ENCODE measurements at places on chromosomes 1 and 21.

GRCh38 chr1:184020855-184021254 lies 16.7 kb downstream of the COLGALT2 start:
- DNase-seq, result no peak

- peak; percentile 84 for DNase-seq
These were observed 3.9 kb downstream of the ID3 start for GRCh38 chr1:23555270-23555985.

DNA sequence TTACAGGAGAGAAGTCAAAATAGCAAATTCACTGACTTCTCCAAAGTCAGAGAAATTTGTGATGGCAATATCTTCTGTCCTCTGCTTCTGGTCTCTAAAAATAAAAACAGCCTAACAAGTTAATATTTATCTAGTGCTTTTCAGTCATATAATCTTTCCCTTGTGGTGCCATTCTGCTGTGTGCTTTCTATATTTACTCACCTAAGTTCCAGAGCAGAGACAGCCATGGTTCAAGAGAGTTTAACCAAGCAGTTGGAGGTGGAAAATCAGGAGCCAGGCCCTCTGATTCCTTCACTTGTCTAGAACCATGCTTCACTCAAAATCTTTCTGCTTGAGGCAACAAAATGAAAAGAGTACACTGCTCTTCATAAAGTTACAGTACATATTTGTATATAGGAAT lies 39.3 kb downstream of the BRINP2 start:
- no peak for DNase-seq

GRCh38 chr1:226482975-226483700 lies 65.4 kb upstream of the STUM start:
- DNase-seq, result no peak

- no peak for DNase-seq
These were observed 293.8 kb upstream of the PBX1 start for GRCh38 chr1:164265232-164265631.

GRCh38 chr1:119181218-119181617 lies 40.8 kb upstream of the WARS2 start:
- no peak for DNase-seq

DNA sequence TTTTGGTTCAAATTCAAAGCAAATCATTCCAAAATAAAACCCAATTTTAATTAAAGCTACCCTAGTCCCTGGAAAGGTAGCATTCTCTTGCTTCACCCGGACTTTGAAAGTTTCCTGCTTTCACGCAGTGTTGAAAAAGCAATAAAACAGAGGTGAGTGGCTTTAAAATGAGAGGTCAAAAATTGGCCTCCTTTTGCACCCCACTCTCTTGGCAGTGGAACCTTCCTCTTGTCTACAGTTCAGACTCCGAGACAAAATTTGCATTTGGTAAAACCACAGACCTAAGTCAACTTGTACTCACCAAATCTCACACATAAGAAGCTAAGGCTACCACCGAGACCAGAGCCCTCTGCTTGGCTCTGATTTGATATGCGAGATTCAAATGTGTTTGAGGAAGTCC lies 252.7 kb downstream of the TTLL7 start:
- no peak for DNase-seq

DNA sequence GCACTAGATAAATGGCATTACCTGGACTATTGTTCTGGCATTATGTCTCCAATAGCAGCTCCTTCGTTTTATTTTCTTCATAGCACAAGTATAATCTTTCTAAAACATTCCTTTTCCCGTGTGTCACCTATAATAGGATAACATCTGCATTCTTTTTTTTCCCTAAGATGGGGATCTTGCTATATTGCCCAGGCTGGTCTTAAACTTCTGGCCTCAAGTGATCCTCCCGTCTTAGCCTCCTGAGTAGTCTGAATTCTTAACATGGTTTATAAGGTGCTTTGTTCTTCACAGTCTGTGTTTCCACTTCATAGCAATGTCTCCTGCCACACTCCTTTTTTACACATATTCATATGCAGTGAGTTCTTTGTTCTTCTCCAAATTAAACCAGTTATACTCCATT lies 8.6 kb upstream of the MOV10 start:
- DNase-seq, result no peak

- DNase-seq, result no peak
These were observed 287.7 kb downstream of the SDCCAG8 start for GRCh38 chr1:243543501-243543900.

- no peak for DNase-seq
These were observed 27.7 kb upstream of the NGF start for GRCh38 chr1:115365738-115366137.

DNA sequence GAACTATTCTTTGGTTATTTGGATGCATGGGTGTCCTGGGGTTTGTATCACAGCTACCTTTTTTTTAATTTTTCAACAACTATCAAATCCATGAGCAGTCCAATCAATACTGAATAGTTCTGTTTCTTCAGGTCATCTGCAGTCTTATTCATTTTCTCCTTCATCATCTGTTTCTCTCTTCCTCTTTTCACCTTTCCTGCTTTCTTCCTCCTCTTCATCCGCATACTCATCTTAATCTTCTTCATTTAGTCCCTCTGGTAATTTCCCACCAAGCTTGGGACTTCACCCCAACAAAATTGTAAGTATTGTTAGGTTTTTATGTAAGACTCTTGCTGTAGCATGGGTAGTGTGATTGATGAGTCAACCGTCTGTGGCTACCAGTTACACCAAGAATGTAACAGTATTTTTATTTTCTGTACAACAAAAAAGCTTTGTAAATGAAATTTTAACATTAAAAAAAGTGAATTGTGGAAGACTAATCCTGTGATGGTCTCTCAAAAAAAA lies 184.1 kb upstream of the RNPC3 start:
- peak; percentile 7 for DNase-seq

DNA sequence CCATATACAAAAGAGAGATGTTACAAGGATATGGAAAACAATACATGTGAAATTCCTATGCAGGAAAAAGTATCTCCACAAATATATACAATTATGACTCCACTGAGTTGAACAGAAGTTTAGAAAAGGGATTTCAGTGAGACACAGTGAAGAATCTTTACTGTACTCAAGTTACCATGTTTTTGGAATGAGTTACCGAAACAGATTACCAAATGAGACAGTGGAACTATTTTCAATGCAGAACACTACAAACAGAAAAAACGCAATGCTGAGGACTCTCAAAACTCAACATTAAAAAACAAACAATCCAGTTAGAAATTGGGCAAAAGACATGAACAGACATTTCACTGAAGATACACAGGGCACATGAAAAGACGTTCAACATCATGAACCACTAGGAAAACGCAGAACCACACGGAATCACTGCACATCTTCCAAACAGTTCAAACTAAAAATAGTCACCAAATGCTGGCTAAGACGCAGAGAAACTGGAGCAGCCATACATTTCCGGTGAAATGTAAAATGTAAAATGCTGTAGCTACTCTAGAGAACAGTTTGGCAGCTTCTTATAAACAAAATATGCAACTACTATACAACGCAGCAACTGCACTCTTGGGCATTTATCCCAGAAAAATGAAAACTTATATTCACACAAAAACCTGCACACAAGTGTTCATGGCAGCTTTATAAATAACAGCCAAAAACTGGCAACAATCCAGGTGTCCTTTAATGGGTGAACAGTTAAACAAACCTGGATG lies 118.7 kb downstream of the UBR4 start:
- DNase-seq, result peak; percentile 37

DNA sequence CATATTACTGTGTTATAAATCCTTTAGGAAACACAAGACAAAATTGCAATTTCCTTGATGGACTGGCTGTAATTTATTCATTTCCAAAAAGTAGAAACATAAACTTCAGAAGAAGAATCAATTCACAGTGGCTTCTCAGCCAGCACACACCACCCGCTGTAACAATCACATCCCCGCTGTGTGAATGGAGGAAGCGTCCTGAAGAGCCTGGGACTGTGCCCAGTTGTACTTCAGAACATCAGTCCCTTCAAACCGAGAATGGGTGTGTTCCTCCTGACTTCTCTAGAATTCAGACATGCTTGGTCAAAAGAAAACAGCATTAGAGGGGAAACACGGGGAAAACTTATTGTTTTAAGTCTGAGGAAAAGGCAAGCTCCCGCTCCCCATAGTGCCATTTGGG lies 28.8 kb upstream of the CD84 start:
- DNase-seq, result no peak

DNA sequence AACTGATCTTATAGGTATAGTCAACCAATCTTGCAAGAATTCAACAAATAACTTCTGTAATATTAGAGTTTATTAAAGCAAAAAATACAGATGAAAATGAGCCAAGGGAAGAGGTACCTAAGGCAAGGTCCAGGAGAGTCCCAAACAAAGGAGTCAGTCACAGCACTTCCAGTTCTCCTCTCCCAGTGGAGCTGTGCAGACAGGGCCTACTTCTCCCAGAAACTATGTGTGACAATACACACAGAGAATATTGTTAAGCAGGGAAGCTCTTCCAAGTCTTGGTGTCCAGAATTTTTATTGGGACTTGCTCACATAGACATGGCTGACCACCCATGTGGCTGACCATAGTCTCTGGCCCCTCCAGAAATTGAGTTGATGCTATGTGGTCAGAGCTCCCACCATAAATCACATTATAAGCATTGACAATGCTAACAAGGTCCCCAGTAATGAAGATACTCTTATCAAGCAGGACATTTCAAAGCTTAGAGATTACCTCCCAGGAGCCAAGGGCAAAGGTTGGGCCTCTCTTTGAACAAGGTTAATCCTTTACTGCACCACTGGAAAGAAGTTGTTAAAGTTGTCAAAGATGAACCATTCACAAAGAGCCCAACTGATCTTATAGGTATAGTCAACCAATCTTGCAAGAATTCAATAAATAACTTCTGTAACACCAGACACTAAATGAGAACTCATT lies 3.5 kb upstream of the CD244 start:
- no peak for DNase-seq

- DNase-seq, result no peak
These were observed at the start of gene LEFTY1 for GRCh38 chr1:225888898-225889601. Gene LEFTY1 (minus strand): TSS chr1:225889146. CDS start chr1:225889066, 80 bp downstream.
